Activated CD8-positive, alpha-beta memory T cell treated with anti-CD3 and anti-CD28 coated beads for 1 hour (primary cell): ENCODE measurements at places on chromosomes 2 and 18.

- no peak for DNase-seq
These were observed 91.8 kb downstream of the DGKD start for GRCh38 chr2:233446121-233446520.

GRCh38 chr18:74921057-74921820 lies 287.7 kb downstream of the PTGR3 start:
- no peak for DNase-seq

- DNase-seq: no peak
These were observed 24.1 kb downstream of the MPP4 start for GRCh38 chr2:201674298-201674697.

DNA sequence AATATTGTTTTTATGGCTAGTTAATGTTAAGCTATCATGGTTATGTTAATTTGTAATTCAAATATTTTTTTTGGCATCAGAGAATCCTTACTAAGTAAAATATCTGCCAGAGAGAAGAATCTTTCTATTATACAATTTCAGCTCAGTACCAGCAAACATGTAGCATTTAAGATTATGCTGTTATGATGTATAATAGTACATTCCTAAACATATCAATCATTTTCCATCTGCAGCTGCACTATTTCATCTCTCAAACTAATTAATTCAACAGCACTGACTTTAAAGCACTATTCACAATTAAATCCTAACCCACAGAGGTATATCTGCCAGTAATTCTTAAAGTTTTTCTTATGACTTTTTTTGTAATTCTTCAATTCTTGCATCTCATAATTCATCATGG lies 250.6 kb downstream of the CD226 start:
- DNase-seq: no peak

GRCh38 chr2:8380566-8380965 lies 301.3 kb upstream of the ID2 start:
- DNase-seq: no peak

- DNase-seq: no peak
These were observed 1038.6 kb downstream of the SOCS6 start for GRCh38 chr18:71327441-71327840.

- no peak for DNase-seq
These were observed 275.3 kb downstream of the EIPR1 start for GRCh38 chr2:3102081-3102921.

DNA sequence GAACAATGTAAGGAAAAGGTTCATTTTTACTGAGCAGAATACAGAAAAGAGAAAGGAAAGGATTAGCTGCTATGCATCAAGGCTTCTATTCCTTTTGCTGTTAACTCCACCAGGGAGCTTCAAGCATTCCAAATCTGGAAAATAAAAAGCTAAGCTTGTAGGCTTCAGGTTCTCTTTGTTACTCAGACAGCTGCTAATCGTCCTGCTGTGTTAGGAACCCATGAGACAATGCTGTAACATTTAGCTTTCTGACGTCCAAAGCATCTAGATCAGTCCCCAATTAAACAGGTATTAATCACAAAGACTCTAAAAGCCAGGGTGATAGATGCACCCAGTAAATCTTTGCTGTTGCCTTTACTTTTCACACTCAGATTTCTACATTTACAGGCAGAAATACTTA lies 103.8 kb downstream of the EPHA4 start:
- no peak for DNase-seq

- no peak for DNase-seq
These were observed 68.1 kb upstream of the PELI1 start for GRCh38 chr2:64212346-64212745.

DNA sequence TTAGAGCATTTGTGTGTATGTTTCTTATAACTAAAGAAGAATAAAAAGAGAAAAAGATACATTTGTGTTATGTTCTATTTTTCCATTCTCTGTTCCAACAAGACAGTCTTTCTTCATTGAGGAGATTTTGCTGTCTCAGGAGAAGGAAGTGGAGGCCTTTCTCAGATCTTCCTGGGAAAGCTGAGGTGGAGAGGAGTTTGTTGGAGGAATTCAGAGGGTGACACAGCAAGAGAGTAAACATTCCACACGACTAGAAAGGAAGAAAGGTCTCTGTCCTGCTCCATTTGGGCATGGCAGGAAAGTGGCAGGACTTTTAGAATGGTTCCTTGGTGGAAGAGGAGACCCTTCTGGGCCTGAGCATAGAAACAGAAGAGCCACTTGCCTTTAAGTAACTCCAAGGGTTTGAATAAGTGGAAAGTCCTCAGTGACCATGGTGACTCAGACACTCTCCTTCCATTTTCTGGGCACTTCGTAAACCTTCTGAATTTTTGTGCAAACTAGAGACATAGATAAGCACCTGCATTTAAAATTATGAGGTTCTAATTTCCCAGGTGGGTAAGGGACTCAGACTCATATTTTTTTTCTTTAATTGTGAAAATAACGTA lies 52.3 kb upstream of the COL5A2 start:
- no peak for DNase-seq
